ENCODE measurements at places on chromosomes 6 and 20.

GRCh38 chr6:14747881-14748520 lies 497.9 kb upstream of the JARID2 start:
- DNase-seq: no peak

DNA sequence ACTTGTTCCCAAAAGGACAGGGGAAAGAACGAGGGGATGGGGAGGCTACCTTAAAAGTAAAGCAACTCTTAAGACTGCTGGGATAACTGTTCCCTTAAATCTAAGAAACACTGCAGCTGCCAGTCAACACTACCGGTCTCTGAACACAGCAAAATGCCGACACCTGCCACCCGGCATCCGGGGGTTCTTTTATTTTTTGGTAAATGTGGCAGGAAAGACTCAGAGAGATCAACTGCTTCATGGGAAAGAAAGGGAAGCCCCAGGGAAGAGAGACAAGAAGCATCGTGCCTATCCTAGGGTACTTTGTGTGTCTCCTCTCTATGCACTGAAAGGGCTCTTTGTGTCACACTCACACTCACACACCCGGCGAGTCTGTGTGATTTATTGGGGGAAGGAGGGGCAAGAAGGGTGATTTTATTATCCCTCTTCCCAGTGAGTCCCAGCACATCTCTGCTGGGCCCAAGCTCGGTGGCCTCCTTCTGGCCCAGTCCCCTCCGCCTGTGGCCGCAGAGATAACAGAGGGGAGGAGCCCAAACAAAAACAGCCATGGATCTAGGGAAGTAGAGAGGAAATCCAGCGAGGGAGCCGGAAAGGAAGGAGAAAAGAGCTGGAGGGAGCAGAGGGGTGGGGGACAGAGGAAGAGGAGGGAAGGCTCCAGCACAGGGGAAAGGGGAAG lies 1.4 kb downstream of the FYN start:
- DNase-seq: peak; percentile 48

DNA sequence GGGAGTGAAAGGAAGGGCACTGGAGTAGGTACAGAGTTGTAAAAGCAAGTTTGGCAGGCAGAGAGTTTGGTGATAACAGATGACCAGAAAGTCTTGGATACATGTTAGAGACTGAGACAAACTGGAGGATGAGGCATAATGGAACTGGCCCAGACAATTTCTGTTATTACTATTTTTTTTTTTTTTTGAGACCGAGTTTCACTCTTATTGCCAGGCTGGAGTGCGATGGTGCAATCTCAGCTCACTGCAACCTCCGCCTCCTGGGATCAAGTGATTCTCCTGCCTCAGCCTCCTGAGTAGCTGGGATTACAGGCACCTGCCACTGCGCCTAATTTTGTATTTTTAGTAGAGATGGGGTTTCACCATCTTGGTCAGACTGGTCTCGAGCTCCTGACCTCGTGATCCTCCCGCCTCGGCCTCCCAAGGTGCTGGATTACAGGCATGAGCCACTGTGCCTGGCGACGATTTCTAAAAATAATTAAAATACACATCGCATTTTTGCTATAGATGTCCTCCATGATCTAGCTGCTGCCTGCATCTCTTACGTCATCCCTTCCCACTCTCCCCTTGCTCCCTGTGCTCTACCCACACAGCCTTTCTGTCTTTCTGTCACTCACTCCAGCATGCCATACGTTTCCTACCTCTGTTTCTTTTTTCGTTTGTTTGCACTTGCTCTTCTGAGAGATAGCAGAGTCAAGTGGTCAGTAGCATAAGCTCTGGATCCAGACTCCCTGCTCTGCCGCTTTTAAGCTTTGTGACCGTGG lies 23.5 kb downstream of the MAPK14 start:
- no peak for DNase-seq

- peak; percentile 20 for DNase-seq
These were observed 58.9 kb downstream of the RREB1 start for GRCh38 chr6:7166410-7167293.

GRCh38 chr6:120498711-120499110 lies 835.6 kb downstream of the TBC1D32 start:
- DNase-seq: no peak

DNA sequence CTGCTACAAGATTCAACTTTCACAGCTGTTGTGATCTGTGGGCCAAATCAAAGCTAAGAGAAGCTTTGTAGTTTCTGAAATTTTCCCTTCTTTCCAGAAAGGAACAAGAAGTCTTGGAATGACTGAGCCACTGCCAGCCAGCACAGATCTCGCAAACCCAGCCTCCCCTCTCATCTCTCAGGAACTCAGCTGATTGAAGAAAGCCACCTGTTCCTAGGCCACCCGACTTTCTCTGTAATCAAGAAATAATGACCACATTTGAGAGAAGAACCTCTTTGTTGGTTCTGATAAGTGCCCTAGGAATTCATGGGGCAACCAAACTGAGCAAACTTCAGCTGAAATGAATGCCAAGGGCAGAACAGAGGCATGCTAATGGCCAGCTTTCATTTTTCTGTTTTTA lies 61.7 kb downstream of the HDGFL1 start:
- DNase-seq: no peak

- no peak for DNase-seq
These were observed 880 bp downstream of the ADNP start for GRCh38 chr20:50930139-50930975.

- peak; percentile 24 for DNase-seq
These were observed 53.7 kb upstream of the TMX4 start for GRCh38 chr20:8073024-8073832.

DNA sequence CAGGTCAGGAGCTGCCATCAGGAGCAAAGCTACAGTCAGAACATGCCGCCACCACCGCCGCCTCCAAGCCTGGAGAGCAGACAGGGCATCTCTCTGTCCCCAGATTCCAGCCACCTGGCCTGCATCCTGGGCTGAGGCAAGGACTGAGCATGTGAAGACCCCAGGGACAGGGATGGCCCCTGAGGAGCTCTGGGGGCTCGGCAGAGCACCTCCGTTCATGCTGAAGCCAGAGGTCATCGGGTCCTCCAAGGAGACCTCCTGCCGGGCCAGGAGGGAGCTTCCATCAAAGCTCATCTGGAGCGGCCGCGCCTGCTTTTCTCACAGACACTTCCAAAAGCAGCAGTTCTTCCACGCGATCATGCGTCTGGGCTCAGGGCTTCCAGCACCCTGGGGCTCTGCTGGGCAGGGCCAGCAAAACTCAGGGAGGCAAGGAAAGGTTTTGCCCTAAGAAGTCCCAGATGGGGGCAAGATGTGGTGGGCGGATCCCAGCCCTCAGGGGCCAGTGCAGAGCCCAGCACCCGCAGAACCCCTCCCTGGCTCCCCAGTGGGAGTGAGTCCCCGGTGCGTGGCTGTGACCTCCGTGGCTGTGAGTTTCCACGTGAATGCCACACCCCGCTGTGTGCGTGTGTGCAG lies 138.4 kb downstream of the TAF4 start:
- DNase-seq: no peak

DNA sequence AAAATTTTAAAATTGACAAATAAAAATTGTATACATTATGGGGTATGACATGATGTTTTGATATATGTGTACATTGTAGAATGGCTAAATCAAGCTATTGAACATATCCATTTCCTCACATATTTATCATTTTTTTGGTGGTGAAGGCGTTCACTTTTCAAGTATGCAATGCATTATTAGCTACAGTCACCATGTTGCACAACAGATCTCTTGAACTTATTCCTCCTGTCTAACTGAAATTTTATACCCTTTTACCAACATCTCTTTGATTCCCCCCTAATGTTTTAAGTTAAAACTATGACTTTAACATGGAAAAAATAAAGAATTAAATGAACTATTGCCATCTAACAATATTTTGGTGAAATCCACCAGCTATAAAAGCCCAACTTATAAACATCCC lies 65.2 kb upstream of the UST start:
- no peak for DNase-seq

GRCh38 chr6:42740725-42741124 lies 5.2 kb downstream of the TBCC start:
- no peak for DNase-seq

- DNase-seq: no peak
These were observed 20.2 kb upstream of the REV3L start for GRCh38 chr6:111503194-111503593.

DNA sequence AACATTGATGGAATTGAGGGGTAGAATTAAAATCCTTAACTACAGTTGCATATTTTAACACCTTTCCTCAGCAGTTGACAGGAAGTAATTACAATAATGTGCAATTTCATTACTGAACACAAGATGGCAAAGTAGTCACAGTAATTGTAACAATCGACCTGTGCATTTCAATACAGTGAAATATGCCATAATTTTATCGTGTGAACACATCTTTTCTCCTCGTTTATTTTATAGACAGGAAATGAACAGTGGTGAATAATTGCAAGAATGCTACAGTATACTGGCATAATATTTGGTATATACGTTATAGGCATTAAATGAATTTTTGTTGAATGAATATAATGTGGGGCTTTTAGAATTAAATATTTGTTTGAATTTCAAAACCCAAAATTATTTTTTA lies 25.0 kb downstream of the CYB5R4 start:
- DNase-seq: peak; percentile 62

DNA sequence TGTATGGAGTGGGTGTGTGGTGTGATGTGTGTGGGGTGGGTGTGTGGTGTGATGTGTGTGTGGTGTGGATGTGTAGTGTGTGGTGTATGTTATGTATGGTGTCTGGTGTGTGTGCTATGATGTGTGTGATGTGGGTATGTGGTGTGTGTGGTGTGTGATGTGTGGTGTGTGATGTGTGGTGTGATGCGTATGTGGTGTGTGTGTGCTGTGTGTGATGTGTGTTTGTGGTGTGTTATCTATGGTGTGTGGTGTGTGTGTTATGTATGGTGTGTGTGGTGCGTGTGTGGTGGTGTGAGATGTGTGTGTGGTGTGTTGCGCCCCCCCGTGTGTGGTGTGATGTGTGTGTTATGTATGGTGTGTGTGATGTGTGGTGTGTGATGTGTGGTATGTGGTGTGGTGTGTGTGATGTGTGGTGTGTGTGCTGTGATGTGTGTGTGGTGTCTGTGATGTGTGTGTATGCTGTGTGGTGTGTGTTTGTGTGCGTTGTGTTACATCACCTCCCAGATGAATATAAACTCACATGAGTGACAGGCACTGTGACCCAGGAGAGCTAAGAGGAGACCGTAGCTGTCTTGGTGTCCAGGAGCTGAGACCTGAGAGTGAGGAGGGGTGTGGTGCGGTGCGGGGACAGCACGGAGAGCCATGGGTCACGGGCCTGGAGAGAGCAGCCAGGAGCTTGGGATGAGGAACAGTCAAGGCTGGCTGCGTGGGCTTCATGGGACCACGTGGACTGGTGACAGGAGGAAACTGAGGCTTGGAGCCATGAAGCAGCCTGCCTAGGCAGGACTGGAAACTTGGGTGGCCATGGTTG lies 8.8 kb downstream of the DLGAP4 start:
- no peak for DNase-seq

DNA sequence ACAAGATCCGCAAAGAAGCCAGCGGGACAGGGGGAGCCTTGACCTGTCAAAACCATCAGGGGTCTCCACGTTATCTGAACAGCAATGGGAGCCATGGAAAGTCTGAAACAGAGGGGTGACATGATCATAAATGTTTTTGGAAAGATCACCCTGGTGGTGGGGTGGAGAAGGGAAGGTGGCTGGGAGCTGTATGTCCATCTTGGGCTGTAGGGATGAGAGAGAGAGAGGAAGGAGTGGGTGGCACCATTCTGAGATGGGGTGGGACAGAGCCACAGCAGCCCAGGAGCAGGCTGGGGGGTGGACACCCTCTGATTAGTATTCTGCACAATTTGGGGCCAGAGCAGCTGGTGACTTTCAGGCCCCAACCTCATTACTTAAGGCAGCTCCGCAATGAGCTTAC lies 30.1 kb downstream of the ANKRD60 start:
- no peak for DNase-seq

GRCh38 chr6:1858859-1859258 lies 249.1 kb downstream of the FOXC1 start:
- no peak for DNase-seq

- DNase-seq: no peak
These were observed 2.8 kb downstream of the TMEM200A start for GRCh38 chr6:130368576-130368975.

DNA sequence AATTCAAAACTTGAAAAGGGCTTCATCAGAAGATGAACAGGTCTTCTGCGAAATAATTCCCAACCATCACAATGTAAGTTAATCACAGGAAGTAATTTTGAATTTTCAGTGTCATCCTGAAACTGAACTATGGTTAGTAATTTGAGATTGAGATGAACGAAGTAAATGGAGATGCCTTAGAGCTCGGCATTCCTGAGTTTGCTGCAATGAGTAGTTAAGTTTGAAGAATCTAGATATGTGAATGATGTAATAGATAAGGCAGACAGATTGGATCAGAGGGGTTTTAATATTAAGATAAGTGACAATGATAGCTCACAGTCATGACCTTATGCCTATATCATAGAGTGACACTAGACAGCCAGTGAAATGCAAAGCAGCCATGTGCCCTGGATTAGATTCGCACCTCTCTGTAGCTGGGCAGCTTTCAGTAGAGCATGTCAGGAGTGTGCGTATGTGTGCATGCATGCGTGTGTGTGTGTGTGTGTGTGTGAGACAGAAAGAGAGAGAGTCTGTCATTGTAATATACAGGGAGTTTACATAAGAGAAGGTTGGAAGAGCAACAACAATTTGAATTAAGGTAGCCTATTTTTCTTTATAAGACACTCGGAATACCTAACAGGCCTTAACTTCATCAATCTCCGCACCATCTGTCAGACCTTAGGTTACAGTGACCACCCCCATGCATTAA lies 233.0 kb downstream of the GMPR start:
- peak; percentile 12 for DNase-seq

GRCh38 chr6:128932061-128932460 lies 49.1 kb downstream of the LAMA2 start:
- DNase-seq: no peak

DNA sequence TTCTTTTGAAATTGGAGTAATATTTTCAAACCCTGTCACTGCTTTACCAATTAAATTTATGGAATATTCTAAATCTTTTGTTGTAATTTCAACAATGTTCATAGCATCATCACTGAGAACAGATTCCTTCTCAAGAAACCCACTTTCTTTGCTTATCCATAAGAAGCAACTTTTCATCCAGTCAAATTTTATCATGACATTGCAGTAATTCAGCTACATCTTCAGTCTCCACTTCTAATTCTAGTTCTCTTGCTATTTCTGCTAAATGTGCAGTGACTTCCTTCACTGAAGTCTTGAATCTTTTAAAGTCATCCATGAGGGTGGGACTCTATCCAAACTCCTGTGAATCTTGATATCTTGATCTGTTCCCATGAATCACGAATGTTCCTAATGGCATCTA lies 132.4 kb downstream of the INSM1 start:
- no peak for DNase-seq

- no peak for DNase-seq
These were observed 158.6 kb downstream of the GJA1 start for GRCh38 chr6:121594053-121594452.

Measured in CD4-positive, alpha-beta T cell treated with Interferon alpha-2 for 1 hour (primary cell).